ENCODE measurements at places on chromosomes 1 and 21.

- no peak for DNase-seq
These were observed 43.0 kb upstream of the AK4 start for GRCh38 chr1:65104854-65105534.

DNA sequence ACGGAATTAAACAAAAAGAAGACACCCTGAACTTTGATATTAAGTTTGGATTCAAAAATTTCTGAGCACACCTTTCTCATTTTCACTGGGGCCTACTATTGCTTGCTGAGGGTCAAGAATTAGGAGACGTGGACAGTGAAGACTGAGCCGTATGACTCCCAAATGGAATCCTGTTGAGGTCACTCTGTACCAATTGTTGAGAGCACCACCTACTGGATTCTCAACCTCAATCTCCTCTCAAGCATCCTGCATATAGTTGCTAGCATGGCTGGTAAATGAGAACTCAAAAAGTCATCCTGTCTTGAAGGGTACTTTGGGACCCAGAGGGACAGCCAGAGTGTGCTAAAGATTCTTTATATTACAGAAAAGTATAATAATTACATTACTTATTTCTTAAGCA, 20.2 kb upstream of the MTR start:
- no peak for DNase-seq

- no peak for DNase-seq
These were observed 102.2 kb upstream of the SNX7 start for GRCh38 chr1:98559291-98559690.

- DNase-seq, result no peak
These were observed 86.8 kb downstream of the KCNJ6 start for GRCh38 chr21:37829447-37829846.

DNA sequence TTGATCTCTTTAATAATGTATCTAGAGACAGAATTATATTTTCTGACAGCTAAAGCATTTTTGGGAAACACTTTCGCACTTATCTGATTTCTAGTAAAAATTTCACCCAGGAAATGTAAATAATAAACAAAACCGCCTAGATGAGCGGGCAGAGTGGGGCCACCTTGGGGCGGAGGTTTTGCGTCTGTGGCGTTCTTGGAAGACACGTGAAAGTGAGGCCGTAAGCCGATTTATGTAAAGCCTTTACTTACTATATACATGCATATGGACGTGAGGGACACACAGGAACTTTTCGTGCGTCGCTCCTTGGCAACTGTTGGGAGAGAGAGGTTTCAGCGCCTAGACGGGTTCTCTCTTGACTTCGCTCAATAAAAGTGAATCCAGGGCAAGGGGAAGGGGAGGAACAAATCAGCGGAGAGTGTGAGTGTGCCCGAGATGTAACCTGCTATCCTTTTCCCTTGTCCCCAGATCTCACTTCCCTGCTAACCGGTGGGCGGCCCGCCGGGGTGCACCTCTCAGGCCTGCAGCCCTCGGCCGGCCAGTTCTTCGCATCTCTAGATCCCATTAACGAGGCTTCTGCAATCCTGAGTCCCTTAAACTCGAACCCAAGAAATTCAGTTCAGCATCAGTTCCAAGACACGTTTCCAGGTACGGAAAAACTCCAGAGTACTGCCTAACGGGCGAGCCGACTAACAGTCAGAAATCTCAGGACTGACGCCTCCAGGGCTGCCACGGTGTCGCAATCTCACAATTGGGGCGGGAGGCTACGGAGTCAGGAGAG, 1.7 kb downstream of the HLX start:
- no peak for DNase-seq
